ENCODE measurements at places on chromosomes 11 and 22.

GRCh38 chr22:38655519-38656255, 505 bp downstream of the FAM227A start:
- DNase-seq: no peak
- peaks cover 15% of the 10 kb centered on the region for H3K4me1 ChIP-seq
- no peaks in the 10 kb centered on the region for H3K36me3 ChIP-seq
- peak overlapping the region; percentile 98 for H3K27ac ChIP-seq
- peak overlapping the region; percentile 85 for H3K4me3 ChIP-seq

DNA sequence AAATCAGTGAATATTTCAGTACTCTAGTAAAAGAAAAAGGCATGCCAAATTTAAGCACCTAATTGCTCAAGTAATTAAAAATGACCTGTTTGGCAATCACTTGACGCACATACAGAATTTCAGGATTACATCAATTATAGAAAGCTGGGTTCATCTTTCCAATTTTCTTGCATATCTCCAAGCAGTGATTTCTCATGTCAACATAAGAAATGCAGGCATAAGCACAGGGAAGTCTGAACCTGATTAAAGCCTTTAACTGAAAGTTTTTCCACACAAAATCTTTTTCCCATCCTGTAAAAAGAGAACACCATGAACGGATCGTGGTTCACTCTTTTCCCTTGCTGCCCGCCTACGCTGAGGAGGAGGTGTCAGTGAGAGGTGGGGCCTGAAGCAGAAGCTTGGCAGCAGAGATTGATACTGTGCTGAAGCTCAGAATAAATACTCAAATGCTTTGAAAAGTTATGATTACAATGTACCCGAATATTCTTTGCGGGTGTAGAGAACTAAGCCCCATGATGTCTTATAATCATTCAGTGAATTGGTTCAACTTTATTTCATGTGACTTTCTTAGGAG, 704.1 kb upstream of the CCDC90B start:
- no peaks in the 10 kb centered on the region for H3K4me1 ChIP-seq
- DNase-seq: no peak
- no peaks in the 10 kb centered on the region for H3K27me3 ChIP-seq
- H3K27ac ChIP-seq: no peak overlapping the region

DNA sequence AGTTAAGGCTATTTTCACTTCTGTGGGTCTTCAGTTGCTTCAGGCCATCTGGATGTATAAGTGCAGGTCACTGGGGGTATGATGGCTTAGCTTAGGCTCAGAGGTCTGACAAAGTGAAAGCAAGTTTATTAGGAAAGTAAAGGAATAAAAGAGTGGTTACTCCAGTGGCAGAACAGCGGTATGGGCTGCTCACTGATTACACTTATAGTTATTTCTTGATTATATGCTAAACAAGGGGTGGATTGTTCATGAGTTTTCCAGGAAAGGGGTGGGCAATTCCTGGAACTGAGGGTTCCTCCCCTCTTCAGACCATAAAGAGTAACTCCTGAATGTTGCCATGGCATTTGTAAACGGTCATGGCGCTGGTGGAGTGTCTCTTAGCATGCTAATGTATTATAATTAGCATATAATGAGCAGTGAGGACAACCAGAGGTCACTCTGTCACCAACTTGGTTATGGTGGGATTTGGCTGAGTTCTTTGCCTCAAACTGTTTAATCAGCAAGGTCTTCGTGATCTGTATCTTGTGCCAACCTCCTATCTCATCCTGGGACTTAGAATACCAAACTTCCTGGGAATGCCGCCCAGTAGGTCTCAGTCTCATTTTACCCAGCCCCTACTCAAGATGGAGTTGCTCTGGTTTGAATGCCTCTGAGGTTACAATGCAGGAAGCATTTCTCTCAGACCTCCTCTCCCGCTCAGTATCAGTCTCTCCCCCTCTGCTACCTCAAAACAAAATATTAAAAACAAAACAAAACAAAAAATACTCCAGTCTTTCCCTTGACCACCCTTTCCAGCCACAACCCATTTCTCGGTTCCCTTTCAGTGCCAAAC, 106.6 kb upstream of the SLC22A12 start:
- H3K27ac ChIP-seq: no peak overlapping the region
- H3K4me1 ChIP-seq: no peaks in the 10 kb centered on the region
- no peaks in the 10 kb centered on the region for H3K27me3 ChIP-seq
- DNase-seq: no peak
- H3K4me3 ChIP-seq: no peak overlapping the region
- no peaks in the 10 kb centered on the region for H3K36me3 ChIP-seq

GRCh38 chr11:85531191-85531897, 95.8 kb downstream of the DLG2 start:
- no peaks in the 10 kb centered on the region for H3K4me1 ChIP-seq
- H3K27ac ChIP-seq: no peak overlapping the region
- no peak overlapping the region for H3K4me3 ChIP-seq
- no peaks in the 10 kb centered on the region for H3K36me3 ChIP-seq

Data from B cell (primary cell).